ENCODE measurements at places on chromosomes 11 and 22.

GRCh38 chr11:115920841-115921480 is 416.7 kb upstream of the CADM1 start:
- no peak for DNase-seq

- no peak for DNase-seq
Measured at GRCh38 chr11:60288531-60288930, 8.1 kb downstream of the MS4A4A start.

DNA sequence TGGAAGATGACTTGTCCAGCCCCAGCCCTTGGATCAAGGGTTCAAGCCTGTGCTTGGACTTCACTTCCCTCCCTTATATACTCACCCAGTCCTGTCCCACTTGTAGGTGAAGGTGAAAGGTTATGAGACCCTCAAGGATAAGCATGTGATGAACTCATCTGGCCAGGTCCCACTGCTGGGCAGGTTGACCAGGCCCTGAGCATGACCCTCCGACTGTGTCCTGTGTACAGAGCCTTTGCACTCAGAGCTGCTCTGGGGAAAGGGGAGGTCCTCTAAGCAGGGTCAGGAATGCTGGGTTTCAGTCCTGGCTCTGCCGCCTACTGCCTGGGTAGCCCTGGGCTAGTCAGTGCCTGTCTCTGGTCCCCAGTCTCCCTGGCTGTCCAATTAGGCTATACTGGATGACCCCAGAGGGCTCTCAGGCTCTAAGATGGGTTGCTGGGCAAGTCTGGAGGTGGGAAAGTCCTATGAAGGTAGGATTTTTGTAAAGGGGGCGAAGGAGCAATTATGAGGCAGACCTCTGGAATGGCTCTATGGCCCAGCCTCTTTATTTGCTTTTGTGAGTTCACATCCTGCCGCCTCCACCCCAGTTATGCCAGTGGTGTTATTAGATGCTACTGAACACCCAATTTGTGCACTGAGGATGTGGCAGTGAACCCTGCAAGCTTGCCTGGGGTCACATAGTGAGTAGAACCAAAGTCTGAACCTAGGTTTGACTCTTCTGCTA is 14.1 kb downstream of the DGAT2 start:
- no peak for DNase-seq

- no peak for DNase-seq
Measured at GRCh38 chr11:120168108-120168959, 30.4 kb upstream of the TRIM29 start.

DNA sequence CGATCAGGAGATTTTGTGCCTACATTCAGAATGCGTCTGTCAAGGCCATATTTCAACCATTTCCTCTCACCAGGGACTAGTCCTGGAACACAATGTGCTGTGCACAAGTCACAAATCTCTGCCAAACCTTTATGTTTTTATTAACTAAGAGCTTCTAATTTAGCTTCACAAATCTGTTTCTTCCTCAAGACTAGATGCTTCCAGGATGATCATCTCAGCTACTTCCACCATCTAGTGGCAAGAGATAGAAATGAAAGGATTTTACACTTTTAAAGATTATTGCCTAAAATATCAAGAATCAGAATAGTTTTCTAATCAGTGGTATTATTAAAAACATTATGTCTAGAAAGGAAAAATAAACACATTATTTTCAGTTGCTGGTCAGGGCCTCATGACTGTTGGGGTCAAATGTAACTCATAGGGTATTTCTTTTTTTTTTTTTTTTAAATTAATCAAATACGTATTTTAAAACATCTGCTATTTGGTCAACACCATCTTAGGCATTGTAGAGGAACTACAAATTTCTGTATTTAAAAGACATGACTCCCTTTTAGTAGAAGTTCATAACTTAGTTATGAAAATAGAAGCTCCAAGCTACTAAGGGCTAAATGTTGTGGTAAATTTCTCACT is 1102.6 kb downstream of the DLG2 start:
- no peak for DNase-seq

DNA sequence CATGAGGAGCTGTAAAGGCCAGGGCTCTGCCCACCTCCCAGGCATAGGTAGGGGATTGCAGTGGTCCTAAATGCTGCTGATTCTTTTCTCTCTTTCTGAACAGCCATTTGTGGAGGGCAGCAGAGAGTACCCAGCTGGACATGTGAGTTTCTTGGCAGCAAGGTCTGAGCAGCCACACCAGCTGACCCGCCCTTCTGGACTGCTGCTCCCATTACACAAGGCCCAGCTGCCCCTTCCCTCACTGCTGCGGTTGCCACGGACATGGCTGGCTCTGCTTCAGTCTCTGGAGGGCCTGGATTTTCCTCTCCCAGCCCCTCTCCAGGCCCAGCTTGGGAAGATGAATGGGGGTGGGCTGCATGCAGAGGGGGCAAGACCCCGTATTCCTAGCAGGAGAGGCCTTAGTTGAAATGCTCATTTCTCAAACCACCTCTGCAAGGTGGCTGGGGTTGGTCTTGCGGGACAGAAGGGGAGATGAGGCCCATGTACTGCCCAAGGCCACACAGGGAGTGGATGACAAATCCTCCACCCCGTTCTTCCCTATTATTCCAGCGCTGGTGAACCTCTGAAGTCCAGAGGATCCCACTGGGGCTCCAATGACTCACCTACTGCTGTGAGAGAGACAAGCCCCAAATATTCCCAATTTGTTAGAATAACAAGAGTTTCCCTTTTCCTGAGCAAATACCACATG is 4.6 kb downstream of the LGALS12 start:
- DNase-seq = no peak

GRCh38 chr11:7977232-7977917 is 9.8 kb upstream of the EIF3F start:
- peak; percentile 33 for DNase-seq

- no peak for DNase-seq
Measured at GRCh38 chr22:22913989-22914388, 26.4 kb downstream of the IGLL5 start.

- no peak for DNase-seq
Measured at GRCh38 chr11:106681435-106681834, 336.8 kb downstream of the GUCY1A2 start.

- peak; percentile 43 for DNase-seq
Measured at GRCh38 chr11:78336877-78337553, 80.6 kb downstream of the GAB2 start.

- DNase-seq = peak; percentile 93
Measured at GRCh38 chr11:76339221-76339620, 41.7 kb downstream of the THAP12 start.

- no peak for DNase-seq
Measured at GRCh38 chr11:132405728-132406127, 1035.3 kb downstream of the NTM start.

- no peak for DNase-seq
Measured at GRCh38 chr11:43737201-43737590, 56.7 kb downstream of the HSD17B12 start.

- DNase-seq = no peak
Measured at GRCh38 chr11:35483131-35483820, 42.1 kb downstream of the PAMR1 start.

- DNase-seq = no peak
Measured at GRCh38 chr11:126840975-126841374, 159.6 kb downstream of the KIRREL3 start.

DNA sequence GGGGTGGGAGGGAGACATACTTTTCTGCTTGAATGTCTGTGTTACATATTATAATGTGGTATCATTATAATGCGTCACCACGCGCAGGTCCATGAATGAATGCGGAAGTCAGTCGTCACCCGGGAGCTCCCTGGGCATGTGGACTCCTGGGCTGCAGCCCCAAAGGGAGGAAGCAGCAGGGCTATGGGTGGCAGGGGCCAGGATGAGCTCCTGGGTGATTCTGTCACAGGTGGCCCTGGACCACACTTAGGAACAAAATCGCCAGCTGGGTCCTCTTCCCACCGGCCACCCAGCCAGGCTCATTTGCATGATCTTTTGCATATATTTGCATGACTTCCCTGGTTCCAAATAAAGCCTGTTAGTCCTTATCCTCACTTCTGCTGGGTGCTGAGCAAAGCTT is 51.2 kb downstream of the KCNJ4 start:
- DNase-seq = no peak

DNA sequence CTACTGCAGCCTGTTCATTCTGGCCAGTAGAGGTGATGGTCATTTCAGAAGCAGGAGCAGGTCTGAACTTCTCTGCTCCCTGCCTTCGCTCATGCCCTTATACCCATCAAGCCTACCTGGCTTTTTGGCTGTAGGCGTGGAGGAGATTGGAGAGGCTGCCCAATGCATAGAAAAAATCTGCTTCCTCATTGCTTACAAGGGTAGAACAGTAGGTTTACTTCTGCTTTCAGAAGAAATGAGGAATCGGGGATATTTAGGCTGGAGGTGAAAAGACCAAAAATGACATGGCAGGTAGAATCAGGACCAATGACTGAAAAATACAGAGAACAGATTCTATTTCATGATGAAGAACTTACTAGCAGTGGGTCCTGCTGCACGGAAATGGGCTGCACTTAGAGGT is 72.9 kb upstream of the YWHAH start:
- DNase-seq = peak; percentile 23

GRCh38 chr11:132111838-132112237 is 741.4 kb downstream of the NTM start:
- DNase-seq = no peak

DNA sequence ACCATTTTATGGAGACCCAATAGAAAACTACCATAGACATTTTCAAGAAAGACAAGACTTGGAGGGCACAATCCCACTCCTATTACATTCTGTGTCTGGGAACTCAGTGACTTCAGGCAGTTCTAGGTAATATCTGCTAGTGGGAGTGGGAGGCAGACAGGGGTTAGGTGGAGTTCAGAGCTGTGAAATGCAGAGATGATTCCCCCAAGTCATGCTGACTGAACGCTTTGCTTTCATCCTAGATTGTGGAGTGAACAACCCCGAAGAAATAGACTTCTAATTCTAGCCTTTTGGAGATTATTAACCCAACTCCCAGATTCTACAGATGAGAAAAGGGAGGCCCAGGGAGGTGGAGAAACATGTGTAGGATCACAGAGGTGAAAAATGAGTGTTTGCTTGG is 437.8 kb upstream of the CADM1 start:
- DNase-seq = peak; percentile 24

DNA sequence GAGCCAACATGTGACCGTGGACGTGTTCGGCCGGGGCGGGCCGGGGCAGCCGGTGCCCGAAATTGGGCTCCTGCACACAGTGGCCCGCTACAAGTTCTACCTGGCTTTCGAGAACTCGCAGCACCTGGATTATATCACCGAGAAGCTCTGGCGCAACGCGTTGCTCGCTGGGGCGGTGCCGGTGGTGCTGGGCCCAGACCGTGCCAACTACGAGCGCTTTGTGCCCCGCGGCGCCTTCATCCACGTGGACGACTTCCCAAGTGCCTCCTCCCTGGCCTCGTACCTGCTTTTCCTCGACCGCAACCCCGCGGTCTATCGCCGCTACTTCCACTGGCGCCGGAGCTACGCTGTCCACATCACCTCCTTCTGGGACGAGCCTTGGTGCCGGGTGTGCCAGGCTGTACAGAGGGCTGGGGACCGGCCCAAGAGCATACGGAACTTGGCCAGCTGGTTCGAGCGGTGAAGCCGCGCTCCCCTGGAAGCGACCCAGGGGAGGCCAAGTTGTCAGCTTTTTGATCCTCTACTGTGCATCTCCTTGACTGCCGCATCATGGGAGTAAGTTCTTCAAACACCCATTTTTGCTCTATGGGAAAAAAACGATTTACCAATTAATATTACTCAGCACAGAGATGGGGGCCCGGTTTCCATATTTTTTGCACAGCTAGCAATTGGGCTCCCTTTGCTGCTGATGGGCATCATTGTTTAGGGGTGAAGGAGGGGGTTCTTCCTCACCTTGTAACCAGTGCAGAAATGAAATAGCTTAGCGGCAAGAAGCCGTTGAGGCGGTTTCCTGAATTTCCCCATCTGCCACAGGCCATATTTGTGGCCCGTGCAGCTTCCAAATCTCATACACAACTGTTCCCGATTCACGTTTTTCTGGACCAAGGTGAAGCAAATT is 1.8 kb downstream of the FUT4 start:
- DNase-seq = peak; percentile 48

GRCh38 chr11:73559743-73560142 is 38.2 kb downstream of the FAM168A start:
- DNase-seq = no peak

GRCh38 chr11:59437770-59438169 is 1.5 kb downstream of the OR5A1 start:
- DNase-seq = no peak

GRCh38 chr11:45590743-45591142 is 74.7 kb downstream of the CHST1 start:
- DNase-seq = no peak

- DNase-seq = no peak
Measured at GRCh38 chr22:37313376-37314314, 31.3 kb downstream of the CYTH4 start.
